ENCODE measurements at places on chromosomes 16 and 17. TPM values are rescaled to one million over a fixed set of nuclear protein-coding genes. Genes with fewer than 3 reads are reported as not detected.

The PRDM7 gene
- total RNA-seq = not detected

The DBNDD1 gene
- total RNA-seq = 3.5 TPM

The SOX15 gene
- 0.30 TPM for total RNA-seq

The SULT1A4 gene
- total RNA-seq = not detected

The GUCY2D gene
- total RNA-seq = not detected

The KRTAP9-6 gene
- total RNA-seq = not detected

The LAT gene
- total RNA-seq = 1.5 TPM

The TEKT5 gene
- not detected for total RNA-seq
